Germinal center (tissue), 1 donor: ENCODE measurements at places on chromosomes 4 and X.

DNA sequence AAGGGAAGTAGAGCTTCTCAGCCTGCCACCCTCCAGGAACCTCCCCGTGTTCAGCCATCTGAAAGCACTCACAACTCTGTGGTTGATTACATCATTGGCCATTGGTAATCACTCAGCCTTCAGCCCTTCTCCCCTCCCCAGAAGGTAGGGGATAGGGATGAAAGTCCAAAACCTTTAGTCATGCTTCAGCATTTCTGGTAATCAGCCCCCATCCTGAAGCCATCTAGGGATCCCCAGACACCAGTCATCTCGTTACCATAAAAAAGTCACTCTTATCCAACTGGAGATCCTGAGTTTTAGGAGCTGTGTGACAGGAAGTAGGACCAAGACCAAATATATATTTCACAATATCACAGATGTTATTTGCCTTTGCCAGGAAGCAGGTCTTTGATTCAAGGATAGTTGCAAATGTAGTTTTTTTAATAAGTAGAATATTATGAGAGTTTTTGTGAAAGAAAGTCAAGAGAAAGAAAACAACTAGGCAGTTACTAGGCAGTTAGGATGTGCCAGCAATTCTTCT is 364.6 kb upstream of the NOCT start:
- no peak for DNase-seq

DNA sequence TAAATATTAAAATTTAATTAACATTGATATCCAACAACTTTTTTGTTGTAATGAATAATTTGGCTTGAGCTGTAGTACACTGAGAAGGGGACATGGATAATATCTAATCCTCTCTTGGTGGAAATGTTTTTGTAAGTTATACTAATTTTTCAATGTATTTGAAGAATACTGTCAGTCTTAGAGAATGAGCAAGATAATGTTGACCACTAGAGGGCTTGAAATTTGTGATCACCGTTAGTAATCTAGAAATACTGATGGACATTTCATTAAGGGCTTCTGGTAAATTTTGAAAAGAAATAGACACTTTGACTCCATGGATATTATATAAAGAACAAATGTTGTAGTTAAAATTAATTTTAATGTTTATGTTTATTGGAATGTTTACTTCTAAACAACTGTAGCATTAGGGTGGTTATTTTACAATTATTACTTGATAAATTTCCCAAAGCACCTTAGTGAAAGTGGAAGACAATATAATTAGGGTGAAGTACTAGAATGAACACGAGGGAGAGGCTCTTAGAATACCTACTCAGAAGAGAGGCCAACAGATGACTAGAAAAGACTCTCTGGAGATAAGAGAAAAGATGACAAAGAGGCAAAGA is 20.0 kb upstream of the CAMK2D start:
- DNase-seq: peak; percentile 19

DNA sequence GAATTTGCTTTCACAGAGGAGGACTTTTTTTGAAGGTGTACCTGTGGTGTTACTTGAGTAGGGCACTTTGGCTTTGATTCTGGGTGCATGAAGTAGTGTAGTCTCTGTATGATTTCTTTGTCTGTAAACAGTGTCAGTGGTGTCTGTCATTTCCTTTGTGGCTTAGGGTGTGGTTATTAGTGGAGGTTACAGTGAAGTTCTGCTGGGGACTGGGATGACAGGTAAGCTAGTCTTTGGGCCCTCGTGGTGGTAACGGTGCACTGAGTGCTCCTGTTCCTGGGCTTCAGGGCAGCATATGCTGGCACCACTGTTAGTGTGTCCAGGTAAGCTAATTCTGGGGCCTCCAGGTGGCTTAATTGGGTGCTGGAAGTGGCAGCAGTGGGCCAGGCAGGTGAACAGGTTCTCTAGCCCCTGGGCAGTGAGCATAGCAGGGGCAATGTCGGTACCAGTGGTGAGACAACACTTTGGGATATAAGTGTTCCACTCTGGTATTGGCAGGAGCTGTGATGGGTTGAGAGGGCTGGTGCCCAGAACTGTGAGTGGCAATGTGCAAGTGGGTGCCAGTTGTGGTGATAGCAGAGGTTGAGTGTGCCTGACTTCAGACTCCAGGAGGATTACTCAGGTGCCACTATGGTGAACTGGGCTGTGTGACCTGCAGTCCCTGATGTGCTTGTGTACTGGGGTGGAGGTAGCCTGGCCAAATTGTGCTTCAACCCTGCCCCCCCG is 26.0 kb upstream of the VSIG1 start:
- DNase-seq: no peak

DNA sequence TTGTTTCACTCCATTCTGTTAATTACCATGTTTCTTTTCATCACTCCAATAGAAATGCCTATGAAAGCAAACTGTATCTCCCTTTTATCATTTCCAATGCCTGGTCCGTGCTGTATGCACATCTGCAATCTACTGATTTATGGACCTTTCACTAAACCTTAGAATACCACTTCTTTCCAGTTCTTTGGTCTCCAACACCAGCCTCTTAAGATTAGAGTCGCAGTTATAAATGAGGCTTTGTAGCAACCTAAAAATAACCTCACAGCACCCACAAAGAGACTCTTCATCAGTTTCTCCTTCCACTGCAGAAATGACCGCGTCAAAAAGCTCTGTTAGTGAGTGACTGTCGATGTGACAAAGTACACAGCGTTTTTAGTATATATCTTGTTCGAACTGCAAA is 282.6 kb downstream of the ADGRA3 start:
- DNase-seq: no peak

DNA sequence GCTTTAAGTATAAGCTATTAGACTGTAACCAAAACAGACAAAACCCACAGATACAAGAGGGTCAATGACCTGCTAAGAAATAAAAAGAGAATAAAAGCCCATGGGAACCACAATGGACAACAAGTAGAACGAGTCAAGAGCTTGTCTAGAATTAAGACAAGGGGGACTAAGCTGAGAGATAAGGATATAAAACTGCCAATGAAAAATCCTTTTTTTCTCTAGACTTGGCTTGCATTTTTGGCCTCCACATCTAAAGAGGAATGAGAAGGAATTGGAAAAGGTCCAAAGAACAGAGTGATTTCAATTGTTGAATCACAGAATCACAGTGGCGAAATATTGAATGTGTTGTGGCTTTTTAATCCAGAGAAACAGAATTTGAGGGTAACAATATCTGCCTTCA is 135.7 kb downstream of the QDPR start:
- no peak for DNase-seq

GRCh38 chr4:76772498-76773106 is 125.3 kb downstream of the SOWAHB start:
- DNase-seq: no peak

DNA sequence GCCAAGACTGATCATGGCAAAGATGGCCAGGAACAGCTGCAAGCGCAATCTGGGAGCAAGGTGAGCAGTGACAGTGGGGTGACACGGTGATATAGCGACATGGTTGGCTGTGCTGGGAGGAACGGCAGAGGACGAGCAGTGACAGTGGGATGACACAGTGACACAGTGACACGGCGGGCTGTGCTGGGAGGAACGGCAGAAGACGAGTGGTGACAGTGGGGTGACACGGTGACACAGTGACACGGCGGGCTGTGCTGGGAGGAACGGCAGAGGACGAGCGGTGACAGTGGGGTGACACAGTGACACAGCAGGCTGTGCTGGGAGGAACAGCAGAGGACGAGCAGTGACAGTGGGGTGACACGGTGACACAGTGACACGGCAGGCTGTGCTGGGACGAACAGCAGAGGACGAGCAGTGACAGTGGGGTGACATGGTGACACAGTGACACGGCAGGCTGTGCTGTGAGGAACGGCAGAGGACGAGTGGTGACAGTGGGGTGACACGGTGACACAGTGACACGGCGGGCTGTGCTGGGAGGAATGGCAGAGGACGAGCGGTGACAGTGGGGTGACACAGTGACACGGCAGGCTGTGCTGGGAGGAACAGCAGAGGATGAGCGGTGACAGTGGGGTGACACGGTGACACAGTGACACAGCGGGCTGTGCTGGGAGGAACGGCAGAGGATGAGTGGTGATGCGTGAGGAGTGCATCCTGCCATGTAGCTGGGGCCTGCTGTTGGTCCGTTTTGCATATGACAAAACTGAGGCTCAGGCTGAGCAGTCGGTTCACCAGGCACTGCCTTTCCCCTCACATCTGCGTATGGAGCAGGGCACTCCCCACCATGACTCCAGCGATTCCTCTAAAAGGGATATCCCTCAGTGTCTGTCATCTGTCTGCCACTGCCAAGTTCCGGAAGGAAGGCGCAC is 36.0 kb upstream of the MXD4 start:
- peak; percentile 69 for DNase-seq

- DNase-seq: no peak
Observed at GRCh38 chr4:75376543-75376942, 137.7 kb downstream of the RCHY1 start.

GRCh38 chrX:149512225-149512885 is 7.2 kb upstream of the IDS start:
- peak; percentile 30 for DNase-seq

DNA sequence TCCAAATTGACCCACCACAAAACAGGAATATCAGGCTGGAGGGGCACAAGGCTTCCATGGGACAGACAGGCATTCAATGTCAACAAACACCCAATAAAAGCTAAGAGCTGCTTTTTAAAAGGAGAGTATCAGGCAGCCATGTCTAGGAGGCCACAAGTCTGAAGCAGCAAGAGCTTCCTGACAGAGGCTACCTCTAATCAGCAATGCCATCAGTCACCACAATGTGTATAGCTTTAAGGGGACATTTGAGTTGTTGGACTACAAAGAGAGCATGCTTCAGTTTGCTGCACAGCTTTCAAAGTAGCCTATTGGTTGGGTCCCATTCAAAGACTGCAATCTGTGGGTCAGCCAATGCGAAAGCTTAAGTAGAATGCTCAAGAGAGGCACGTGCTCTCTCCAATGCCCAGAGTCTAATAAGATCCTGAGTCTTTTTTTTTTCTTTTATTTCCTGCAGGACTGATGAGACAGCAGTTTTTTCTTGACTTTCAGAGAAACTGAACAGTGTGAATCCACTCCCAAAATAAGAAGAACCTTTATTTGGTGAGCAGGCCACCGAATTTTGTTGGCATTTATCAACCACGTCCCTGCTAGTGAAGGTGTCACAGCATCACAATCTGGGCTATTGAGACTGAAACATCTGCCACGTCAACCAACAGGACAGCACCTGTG is 92.5 kb downstream of the FBXO8 start:
- DNase-seq: no peak

DNA sequence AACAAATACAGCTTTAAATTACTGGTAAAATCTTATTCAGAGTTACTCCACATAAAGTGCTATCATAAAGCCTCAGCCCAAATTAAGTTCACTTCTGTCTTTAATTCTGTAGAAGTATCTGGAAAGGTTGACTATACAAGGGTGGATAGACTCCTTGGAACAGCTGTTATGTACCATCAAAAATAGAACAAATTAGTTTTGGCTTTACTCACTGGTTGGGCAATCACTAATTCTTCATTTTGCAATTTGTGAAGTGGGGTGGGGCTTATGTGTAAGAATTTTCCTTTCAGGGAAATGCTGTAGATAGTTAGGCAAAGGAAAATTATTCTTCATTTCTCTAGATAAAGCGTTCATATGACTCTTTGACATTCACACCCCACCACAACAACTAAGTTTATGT is 7.8 kb downstream of the DIAPH2 start:
- DNase-seq: no peak

DNA sequence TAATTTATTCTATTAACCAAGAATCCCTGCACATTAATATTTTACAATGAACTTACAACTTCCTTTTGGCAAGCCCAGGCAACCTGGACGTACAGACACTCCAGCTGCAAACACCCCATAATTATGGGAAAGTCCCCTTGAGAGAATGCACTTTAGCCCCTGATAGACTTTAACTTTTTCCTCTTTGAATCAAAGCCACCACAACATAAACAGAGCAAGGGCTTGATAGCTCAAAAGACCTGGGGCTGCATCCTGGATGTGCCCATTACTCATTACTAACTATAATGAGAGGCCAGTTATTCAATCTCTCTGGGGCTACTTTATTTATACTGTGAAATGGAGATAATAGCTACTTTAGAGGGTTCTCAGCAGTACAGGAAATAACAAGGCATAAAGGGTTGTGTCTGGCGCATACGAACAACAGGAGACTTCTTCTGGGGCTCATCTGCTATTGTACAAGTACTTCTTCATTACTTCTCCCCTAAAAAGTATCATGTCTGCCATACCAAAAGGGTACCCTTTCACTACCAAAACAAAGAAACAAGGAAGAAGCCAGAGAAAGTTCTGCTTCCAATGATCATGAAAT is 54.9 kb downstream of the CASK start:
- no peak for DNase-seq

GRCh38 chrX:46953137-46953527 is 40.9 kb downstream of the JADE3 start:
- no peak for DNase-seq

DNA sequence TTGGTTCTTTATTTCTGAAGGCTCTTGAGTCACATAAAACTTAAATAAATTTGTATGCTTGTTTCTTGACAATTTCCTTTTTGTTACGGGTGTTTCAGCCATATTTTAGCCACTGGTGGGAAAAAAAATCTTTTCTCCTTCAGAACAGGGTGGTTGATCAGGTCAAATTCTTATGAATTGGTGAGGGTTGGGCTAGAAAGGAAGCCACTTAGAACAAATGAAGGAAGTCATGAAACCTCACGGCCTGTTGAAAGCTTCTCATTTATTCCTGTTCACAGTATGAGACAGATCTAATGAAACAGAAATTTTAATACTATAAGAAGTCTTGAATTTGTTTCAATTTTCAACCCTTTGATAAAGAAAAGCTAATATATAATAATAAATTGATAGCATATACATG is 12.1 kb upstream of the PDLIM5 start:
- no peak for DNase-seq

- DNase-seq: no peak
Observed at GRCh38 chrX:29940750-29941149, 274.6 kb upstream of the MAGEB2 start.

DNA sequence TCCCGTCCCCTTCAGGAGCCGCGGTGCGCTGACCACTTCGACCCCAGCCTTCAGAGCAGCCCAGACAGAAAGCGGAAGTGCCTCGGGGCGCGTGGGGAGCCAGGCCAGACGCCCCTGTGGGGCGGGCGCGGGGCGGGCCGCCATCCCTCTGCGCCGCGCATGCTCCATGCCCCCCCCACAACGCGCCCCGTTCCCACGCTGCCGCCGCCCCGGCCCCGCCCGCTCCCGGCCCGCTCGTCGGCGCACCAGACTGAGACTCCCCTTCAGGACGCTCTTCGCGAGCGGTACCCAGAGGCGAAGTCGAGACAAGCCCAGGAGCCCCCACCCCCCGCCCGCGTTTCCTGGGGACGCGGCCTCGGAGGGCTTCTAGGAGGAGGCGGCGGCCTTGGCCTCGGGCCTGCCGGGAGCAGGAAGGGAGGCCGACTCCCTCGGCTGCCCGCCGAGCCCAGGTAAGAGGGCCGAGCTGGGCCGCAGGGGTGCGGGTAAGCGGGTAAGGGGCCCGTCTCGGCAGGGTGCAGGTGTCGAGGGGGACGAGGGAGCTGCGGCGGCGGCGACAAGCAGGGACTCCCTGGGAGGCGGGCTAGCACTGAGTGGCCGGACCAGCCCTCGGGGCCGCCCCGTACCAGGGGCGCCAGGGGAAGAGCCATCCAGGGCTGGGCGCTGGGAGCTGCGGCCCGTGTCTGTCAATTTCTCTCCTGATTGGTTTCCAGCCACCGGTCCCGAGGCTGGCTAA is at the start of gene ZFP92:
TSS of gene ZFP92 (plus strand) at position 218 of the 733 bp plus-strand sequence. CDS start 6,851 bp downstream, outside the sequence.
- DNase-seq: peak; percentile 61
